ENCODE measurements at places on chromosomes 7 and 10.

DNA sequence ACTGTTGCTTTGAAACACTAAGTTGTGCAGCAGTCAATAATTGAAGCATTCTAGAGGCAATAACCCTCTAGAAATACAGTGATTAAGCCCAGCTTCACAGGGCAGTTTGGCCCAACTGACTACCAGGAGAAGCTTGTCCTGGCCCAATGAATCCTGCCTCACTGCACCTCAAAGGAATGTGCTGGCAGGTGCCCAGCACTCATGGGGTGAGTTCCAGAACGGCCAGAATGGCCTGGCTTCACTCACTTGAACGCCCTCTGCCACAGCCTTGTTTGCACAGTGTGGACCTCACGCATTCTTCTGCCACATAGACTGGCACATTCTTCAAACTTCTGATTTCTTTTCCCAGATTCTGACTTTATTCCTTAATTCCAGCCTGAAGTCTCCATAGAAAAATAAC lies 6.6 kb upstream of the ITIH2 start:
- no peak for DNase-seq

DNA sequence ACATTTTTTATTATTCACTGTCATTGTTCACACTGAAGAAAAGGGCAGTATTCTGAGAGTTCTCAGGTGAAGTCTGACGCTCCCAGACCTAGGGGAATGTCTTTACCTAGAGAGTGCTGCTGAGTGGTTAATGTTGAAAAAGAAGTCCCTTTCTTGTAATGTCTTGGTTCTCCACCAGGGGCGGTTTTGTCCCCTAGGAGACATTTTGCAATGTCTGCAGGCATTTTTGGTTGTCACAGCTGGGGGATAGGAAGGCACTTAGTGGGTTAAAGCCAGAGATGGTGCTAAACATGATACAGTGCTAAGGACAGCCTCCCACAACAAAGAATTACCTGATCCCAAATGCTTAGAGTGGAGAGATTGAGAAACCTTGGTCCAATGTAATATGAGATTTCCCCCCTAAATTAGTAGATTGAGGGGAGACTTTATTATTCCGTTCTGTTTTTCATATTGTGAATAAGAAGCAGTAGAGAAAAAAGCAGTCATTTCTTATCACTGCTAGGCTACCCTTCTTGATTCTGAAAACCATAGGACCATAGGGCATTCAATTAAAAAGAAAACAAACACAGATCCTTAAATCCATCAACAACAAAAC lies 13.1 kb downstream of the UMAD1 start:
- no peak for DNase-seq

GRCh38 chr10:116158036-116158435 lies 115.0 kb downstream of the GFRA1 start:
- no peak for DNase-seq

DNA sequence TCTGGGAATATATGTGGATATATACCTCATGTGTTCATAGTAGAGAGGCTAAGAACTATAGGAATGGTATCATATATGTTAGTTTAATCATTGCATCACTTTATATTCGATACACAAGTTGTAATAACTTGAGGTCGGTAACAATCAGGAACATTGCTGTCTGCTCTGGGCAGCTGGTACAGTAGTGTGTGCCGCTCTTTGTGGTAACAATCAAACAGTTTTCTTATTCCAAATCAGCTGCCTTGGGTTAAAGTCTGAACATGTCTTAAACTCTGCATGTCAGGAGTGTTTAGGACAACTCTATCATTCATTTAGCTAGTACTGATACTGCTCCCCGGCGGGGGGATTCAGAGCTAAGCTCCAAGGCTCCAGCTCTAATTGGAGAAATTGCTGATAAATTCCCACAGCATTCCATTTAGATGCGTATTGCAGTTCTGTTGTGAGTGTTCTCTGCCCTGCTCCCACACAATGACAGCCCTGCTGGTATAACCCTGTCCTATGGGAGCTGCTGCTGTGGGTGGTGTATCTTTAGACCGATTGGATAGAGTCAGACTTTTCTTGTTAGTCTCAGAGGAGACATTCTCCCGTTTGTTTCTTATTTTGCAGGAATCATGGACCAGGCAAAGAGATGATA lies 707.5 kb upstream of the FZD8 start:
- no peak for DNase-seq

DNA sequence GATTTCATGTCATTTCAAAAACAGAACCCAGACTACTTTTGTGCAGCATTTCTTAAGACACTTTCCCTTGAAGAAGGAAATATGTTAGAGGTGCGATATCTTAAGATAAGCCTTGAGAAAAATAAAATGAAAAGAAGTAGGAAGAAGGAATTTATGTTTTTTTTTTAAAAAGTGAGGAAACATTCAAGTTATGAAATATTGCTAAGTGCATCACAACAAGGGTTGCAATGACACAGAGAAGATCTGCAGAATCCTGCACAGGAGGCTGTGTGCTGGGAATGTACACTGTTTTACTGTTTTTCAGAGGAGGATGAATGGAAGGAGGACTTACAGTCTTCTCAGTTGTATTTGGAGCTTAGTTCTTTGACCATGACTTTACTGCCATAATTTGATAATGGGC lies 79.8 kb upstream of the NME8 start:
- no peak for DNase-seq

DNA sequence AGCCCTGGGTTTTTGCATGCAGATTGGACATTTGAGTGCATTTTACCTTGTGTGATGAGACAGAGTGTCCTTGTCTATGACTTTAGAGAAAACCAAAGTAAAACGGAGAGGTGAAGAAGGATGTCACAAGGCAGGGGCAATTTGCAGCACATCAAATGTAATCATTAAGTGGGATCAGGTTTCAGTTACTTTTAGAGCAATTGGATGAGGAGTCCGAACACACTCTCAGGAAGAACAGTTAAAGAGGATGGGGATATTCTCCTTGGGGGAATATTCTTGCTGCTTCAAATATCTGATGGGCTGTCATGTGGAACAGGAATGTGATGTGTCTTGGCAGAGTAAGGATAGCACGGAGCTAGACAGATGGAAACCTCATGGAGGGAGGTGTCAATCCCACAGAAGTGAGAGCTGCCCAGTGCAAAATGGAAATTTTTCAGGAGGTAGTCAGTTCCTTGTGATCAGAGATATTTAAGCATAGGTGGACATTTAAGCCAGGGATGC lies 757 bp downstream of the RAB19 start:
- DNase-seq = no peak

DNA sequence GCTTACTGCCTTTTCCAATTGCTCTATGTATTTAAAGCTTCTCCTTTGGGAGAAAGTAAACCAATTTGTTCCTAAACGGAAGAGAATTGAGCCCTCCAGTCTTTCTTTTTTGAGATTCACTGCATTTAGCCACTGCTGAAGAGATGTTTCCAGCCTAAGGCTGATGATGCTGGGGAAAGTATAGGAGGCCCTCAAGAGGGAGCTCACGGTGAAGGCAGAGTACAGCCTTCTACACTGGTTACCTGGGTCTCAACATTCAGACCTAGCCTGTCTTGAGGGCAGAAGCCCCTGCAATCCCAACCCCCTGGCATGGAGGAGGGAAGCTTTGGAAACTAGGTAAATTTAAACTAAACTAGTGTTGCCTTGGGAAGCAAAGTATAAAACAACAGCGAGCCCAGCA lies 316.7 kb upstream of the TPK1 start:
- DNase-seq = no peak

DNA sequence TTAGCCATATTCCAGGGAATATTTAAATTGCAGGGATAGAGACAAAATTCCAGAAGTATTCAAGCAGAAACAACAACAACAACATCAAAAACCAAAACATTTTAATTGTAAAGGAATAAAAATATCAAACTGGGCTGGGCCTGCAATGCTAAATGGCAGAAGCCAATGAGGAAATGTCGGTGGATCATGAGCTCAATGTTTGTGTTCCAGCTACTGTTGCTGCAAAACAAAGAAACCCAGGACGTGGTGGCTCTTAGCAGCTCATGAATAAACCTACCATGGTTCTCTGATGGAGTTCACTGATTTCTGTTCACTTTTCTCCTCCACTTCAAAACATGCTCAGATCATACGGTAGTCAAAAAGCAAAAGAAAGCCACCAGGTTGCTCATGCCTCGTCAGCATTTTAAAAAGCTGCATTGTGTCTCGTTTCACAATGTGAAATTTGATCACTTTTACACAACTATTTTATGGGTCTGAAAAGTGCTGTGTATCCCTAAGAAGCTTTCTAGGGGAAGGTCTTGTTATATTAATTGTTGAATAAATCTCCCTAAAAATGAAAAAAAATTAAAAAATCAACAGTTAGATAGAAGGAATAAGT lies 54.0 kb downstream of the ASNS start:
- no peak for DNase-seq

GRCh38 chr7:141158561-141158960 lies 84.7 kb downstream of the TMEM178B start:
- peak; percentile 70 for DNase-seq

DNA sequence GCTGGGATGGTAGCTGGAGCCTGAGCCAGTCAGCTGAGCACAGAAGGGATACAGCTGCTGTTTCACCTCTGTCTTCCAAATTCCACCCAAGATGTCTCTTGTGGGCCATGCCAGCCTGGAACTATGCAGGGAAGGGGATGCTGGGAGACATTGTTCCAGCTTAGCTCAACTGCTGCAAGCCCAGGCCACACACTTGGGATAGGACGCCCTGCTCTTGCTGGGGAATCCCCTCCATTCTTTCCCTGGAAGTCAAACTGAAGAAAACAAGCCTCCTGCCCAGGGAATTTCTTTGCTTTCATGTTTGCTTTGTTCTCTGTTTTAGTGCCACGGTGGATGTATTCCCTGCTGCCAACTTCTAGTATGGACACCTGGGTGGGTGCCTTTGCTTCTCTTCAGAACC lies 55.2 kb upstream of the CDK13 start:
- no peak for DNase-seq

GRCh38 chr10:36612436-36612835 lies 513.0 kb upstream of the ANKRD30A start:
- DNase-seq = no peak

GRCh38 chr7:49125246-49125645 lies 200.9 kb downstream of the CDC14C start:
- DNase-seq = no peak

DNA sequence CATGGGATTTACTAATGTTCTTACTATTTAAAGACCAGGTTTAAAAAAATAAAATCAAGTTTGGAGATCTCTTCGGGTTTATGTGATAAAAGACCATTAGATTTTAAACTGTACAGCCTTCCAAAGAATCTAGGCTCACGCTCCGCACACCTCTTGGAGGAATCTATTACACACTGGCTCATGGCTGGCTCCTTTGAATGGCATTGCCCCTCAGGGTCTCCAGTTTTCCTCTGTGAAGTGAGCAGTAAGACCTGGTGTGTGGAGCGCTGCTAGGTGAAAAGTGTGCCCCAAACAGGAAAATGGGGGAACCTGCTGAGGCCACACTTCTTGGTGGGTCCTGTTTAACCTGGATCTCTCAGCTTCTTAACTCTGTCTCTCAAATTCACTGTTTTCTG lies 142.3 kb downstream of the KAT6B start:
- DNase-seq = no peak

DNA sequence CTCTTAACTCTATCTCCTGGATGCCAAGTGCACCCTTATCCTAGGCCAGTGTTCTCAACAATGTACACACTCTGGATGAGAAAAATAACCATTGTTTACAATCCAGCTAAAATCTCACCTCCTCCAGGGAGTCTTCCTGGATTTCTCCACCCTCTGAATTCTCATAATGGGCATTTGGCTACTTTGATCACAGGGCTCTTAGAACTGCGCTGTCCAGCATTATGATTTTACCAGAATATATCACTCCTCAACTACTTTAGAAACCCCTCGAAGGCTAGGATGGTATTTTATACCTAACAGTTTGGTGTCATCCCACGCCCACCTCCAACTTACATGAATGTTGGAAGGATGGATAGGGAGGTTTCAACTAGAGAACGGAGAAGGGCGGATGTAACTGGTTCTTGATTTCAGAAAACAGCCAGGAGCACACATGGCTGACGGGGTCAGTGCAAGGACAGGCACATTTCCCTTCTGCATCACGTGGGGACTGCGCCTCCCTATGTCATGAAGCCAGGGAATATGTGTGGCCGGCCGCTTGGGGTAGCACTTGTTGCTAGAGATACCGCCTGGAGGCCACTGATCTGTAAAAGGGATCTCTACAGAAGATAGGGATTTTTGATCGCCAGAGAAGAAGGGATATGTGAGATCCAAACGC lies 1.2 kb upstream of the ATP6V0E2 start:
- DNase-seq = peak; percentile 66

- no peak for DNase-seq
Observed at GRCh38 chr7:112757337-112757736, 32.9 kb downstream of the TMEM168 start.

DNA sequence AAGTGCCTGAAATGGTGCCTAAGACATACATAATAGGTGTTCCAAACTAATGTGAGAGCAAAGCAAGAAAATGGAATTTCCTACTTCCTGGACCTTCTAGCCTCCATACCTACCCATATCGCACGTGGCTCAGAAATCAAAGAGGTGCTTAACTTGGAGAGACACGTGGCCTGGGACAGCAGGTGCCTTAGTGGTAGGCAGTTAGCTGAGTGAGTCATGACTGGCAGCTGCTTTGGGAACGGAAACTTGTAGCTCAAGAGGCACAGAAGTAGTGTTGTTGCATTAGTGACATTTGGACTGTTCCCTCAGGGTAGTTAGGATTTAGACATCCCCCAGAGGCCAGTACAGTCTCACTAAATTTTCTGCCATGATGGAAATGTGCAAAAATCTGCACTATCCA lies 12.0 kb upstream of the BMPER start:
- DNase-seq = no peak

DNA sequence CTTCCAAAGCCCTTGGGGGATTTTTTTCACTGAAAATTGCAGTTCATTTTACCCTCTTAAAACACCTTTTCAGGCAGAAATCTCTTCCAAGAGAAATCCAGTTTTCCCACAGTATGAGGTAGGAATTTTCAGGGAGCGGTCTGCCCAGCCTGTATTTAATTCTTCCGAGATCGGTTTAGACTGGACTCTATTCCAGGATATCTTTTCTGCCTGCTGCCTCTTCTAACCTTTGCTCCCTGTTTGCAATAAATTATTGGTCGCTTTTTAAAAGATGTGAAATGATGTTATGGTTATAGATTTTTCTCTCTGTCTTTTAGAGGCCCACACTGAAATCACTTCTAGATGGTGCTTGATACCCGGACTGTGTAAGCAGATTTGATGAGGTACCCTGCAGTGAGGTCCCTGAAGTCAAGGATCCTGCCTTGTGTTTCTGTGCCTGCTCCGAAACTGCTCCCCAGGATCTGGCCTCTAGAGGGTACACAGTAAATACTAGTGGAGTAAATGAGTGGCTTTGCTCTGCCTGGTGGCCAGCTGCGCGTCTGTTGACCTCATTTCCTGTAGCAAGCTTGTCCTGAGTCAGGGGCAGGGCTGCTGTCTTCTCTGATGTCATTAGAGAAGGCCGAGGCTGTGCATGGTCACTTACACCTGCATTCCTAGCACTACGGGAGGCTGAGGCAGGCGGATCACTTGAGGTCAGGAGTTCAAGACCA lies 191.6 kb downstream of the FANK1 start:
- DNase-seq = no peak
